ENCODE measurements at places on chromosomes 5 and 9.

- DNase-seq = no peak
These were observed 1962.2 kb upstream of the WWC1 start for GRCh38 chr5:166329149-166329800.

DNA sequence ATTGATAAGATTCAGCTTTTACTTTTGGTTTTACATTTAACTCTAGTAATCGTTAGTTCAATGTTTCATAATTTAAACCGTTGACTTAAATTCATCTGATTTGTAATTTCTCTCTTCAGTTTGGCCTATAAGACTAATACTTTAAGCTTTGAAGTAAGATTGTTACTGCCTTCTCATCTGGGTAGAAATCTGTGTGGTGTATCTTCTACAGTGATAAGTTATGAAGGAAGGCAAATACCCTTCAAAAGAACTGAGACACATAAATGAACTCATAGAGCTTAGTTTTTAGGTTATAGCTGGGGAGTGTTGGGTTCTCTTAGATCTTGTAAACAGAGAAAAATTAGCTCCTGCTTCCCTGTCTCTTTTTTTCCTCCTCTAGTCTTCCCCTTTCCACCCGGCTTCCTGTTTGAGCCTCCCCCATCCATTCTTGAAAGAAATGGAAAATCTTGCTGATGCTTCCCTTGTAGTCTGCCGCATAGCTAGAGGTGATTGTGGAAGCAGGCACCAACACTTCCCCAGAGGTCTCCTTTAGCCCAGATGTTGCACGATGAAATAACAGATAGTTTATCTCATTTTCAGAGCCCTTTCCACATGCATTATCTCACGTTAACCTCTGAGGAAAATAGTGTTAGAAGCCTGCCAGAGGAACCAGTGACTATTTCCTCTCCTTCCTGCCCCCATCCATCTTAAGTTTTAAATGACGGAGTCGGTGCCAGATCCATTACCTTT lies 2.0 kb upstream of the F2RL2 start:
- no peak for DNase-seq

GRCh38 chr9:99262949-99263418 lies 40.9 kb downstream of the SEC61B start:
- no peak for DNase-seq

- DNase-seq = no peak
These were observed 25.5 kb upstream of the SLC6A3 start for GRCh38 chr5:1470762-1471211.

DNA sequence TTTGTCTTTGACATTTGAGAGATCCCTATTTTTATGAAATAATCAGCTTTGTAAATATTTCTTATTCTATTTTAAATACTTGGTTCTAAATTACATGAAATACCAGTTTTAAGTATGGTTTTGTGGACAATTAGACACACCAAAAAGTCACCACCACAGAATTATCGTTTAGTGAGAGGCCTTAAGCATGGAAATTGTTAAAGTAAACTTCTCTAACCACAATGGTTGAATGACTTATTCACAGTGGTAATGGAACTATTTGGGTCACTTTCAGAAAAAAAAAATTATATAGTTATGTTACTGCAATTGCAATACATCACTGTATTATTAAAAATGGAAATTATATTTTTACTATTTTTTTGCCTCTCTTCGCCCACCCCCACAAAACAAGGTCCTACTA lies 1252.5 kb downstream of the EFNA5 start:
- DNase-seq = no peak

GRCh38 chr5:76941000-76941399 lies 11.8 kb upstream of the CRHBP start:
- no peak for DNase-seq

GRCh38 chr9:137372693-137373610 lies 50.0 kb downstream of the EXD3 start:
- DNase-seq = no peak

GRCh38 chr5:118620233-118620632 lies 368.1 kb downstream of the DTWD2 start:
- no peak for DNase-seq

GRCh38 chr9:104025104-104025503 lies 69.0 kb upstream of the SMC2 start:
- no peak for DNase-seq

GRCh38 chr5:99104538-99105132 lies 175.8 kb upstream of the CHD1 start:
- DNase-seq = no peak

GRCh38 chr9:117703537-117703936 lies 666 bp upstream of the TLR4 start:
- no peak for DNase-seq

DNA sequence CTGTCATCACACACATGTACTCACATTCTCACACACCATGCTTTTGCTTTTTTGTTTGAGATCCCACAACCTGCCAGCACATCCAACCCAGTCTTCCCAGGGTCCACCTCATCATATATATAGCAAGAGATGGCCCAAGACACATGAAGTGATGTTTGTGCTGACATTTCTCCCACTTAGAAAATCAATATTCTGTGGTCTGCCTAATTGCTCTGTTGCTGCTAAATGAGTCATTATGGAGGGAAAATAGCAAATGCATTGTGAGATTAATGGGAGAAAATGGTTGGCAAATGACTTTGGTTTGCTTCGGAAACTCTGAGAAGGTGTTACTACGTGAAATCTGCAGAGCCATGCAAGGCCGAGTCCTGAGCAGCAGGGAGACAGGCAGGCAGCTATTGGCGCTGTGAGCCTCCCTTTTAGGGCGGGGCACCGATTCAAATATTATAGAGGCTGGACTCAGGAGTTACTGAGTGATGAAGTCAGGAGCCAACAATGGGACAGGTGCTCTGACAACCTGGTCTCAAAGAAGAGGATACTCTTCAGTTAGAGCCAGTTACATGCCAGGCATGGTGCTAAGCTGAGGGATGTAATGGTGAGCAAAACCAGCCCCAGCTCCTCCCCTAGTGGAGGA lies 62.8 kb downstream of the DAB2IP start:
- no peak for DNase-seq

- no peak for DNase-seq
These were observed 7.6 kb upstream of the CXXC5 start for GRCh38 chr5:139640421-139641115.

- DNase-seq = no peak
These were observed 87.9 kb upstream of the FSD1L start for GRCh38 chr9:105359892-105360291.

- no peak for DNase-seq
These were observed 1037.3 kb upstream of the WWC1 start for GRCh38 chr5:167254132-167254531.

DNA sequence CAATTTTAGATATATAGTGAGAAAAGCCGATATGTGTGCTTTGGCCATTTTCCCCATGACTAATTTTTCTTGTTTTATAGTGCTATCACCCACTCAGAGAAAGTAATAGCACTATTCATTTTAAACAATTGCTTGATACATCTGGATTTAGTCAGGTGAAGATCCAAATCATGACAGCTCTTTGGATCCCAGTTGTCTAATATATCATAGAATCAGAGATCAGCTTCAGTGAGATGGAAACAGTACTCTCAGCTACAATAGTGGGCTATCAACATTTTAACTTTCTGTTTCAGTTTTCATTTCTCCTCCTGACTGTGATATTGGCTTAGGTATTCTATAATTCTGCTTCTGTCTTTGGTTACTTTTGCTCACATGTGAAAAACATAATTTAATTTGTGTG lies 38.7 kb downstream of the VCAN start:
- no peak for DNase-seq

DNA sequence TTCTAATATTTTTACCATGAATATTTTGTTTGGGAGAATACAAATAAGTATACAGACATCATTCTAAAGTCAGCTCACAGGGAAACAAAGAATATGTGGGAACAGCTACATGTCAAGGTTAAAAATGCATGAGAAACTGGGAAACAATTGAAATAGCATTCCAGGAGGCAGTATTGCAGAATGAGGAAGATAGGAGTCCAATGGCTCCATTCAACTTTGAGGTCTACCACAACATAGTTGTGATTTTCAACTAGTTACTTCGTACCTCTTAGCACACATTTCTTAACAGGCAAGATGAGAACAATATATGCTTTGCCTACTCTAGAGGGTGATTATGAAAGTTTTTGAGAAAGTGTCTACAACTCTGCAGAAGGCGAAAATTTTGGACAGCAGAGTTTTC lies 35.2 kb upstream of the CAST start:
- DNase-seq = no peak

DNA sequence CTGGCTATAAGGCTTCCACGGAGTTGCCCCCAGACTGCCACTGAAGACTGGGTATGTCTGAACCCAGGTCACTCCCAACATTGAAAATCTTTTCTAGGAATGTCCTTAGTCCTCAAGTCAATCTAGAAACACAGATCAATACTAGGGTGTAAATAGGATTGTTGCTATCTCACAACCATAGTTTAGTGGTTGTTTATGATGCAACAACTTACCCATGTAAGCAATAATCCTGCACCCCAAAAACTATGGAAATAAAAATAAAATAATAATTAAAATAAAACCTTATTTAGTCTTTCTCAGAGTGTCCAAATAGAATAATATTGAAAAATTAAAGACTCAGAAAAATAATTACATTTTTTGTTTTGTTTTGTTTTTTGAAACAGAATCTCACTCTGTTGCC lies 66.3 kb upstream of the FUBP3 start:
- no peak for DNase-seq

- no peak for DNase-seq
These were observed 406.9 kb upstream of the ACTBL2 start for GRCh38 chr5:57889558-57889957.

DNA sequence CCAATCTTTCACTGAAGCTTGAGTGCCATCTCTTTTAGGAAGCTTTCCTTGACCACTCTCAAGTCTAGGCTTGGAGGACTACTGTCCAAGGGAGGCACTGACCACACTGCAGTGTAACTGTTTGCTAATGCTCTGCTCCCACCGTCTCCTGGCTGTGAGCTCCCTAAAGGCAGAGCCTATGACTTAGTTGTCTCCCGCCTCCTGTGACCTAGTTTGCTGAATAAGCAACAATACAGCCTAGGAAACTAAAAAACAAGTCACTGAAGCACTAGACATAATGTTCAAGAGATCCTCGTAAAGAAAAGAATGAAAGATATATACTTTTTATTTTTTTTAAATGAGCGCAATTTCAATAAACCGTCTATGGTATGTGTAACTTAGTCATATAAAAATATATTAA lies 31.4 kb downstream of the LIX1 start:
- DNase-seq = no peak

GRCh38 chr5:30505014-30505886 lies 688.2 kb upstream of the CDH6 start:
- DNase-seq = no peak

GRCh38 chr5:167489202-167489601 lies 802.2 kb upstream of the WWC1 start:
- no peak for DNase-seq

DNA sequence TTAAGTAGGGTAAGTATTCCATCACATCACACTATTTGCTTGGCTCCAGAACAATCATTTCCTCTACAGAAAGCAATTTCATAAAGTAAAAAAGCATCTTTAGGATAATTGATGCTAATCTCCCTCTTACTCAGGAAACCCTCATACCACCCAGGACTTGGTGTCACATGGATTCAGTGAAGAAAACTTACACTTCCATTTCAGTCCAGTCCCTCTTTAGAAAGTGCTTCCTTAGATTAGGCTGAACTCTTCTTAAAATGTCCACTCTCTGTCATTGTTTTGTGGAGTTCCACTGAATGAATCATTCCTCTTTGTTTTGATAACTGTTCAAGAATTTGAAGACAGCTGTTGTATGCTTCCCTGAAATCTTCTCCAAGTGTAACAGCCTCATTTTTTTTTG lies 144.0 kb upstream of the ZNF462 start:
- DNase-seq = no peak

DNA sequence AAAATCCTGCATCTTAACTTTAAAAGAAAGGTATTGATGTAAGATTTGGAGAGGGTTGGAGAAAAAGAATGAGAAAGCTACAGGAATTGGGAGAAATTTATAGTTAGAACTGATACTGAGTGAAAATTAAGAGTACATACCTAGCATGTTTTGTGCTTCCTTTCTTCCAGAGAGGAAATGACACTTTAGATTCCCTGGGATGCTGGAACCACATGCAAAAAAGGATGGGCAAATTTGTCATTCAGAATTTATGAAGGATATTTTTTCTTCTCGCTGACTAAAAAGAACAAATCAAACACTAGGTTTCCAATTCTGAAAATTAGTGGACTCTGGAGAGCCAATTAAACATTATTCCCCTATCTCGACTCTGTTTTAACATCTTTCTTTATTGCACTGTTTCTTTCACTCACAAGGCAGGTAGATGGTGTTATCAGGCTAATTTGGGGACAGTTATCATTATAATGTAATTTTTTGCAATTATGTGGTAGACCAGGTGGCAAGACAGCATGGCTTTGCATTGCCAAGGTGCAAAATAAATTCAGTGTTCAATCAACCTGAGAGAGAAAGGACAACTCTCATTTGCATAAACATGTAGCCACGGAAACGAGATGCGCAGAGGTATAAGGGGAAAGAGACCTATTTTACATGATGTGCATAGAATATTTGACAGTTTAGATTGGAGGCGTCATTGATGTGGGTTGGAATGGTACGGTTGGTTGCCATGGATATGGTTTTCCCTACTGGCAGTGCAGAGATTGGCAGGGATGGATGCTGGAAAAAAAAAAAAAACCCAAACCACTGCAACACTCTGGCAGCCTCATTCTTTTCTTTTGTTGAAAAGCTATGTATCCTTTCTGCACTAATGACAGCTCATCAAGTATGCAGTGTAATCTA lies 320.4 kb upstream of the CCNH start:
- DNase-seq = no peak

GRCh38 chr9:83708515-83709158 lies 879 bp upstream of the UBQLN1 start:
- peak; percentile 50 for DNase-seq

DNA sequence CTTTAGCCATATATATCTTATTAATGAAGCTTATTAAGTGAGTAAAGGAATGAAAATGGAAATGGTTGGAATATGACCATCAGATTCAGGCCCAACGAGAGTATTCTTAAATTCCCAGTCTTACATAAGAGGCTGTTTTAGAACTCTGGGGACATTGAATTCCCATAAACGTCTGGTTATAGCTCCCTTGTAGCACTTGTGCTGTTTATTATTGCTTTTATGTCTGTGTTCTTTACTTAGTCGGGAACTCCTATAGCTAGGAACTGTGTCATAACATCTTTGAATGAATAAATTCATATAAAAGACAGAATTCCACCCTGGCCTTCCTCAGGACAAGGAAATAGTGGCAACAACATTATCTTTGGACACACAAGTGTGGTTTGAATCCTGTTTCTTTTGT lies 58.4 kb downstream of the SH3GL2 start:
- no peak for DNase-seq

DNA sequence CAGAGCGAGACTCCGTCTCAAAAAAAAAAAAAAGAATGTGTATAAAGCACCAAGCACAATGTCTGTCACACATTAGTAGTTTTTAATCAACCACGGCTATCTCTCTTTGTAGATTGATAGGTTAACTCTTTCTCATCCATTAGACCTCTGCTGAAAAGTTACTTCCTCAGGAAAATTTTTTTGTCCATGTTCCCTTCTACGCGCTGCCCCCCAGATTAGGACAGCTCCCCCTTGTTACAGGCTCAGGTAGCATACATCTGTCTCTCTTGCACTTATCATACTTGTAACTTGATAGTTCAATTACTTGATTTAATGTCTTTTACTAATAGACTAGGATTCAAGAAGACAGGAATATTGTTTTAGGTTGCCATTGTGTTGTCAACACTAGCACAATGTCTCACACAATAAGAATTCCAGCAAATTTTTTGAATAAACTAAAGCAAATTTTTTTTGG lies 1.5 kb downstream of the SPDL1 start:
- DNase-seq = no peak

Data from substantia nigra (tissue), 51 donors.